ENCODE measurements at places on chromosomes 7 and 10.

DNA sequence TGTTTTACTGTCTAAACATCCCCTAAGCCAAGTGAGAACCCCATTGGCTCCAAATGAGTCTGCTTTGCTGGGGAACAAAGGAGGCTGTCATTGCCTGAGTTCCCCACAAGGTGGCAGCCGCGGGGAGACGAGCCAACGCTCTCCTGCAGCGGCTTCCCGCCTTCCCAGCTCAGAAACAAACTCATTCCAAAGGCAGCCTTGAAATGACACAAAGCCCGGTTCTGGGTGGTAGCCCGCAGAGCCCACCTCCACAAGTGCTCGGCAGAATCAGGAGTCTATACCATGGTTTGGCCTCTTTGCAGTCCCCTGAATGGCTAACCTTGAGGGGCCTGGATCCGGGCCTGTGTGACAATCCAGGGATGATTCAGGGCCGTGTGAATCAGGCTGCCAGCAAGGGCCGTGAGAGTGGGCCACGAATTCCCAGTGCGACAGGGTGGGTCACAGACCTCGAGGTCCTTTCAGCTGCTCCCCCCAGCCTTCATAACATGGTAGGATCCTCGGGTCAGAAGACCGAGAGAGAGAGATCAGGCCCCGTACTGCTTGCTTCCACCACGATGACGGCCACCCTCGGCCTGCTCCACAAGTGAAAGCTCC is 79.7 kb downstream of the DLG5 start:
- DNase-seq = peak; percentile 76

DNA sequence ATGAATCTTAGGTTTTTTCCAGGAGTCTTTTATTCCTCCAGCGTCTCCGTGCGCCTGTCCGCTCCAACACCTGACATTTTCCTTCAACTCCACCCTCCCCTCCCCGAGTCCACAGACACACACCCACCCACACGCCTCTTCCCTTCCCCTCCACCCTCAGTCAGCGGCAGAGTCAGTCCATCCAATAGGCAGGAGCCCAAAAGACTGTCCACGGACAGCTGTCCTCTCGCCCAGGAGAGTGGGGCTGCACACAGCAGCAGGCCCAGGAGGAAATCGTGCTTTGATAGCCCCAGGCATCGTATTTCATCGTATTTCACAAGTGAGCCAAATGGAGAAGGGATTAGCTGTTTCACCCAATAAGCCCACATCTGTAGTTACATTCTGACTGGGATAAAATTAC is 285.1 kb downstream of the ZEB1 start:
- DNase-seq = peak; percentile 62

DNA sequence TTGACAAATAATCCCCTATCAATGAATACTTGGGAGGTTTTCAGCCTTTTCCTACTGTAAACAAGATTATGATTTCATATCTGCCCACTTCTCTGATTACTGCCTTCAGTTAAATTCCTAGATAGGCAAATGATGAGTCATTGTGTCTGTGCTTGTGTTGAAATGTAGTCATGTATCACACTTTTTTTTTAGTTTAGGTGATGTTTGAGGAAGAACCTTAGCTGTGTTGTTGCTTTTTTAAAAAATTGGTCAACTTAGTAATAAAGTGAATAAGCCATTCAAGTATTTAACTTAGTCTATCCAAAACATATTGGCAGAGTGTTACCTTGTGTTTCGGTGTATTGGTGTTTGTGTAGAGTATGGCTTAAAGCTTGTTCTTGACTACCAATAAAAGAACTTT is 60.0 kb downstream of the WAC start:
- DNase-seq = peak; percentile 76

DNA sequence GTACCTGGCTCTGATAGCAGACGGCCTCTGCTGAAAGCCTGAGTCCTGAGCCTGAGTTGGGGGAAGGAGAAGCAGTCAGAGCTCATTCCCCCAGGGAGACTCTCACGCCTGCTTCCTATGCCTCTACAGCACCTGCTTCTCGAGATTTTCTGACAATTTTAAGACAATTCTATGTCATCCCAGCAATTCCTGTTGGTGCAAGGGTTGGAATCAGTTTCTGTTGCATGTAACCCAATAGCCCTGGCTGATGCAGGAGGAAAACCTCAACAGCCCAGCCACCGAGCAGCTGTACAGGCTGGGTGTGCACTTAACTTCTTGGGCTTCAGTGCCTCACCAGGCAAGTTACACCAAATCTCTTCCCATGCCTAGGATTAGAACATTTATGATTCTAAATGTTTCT is 134.7 kb downstream of the GLI3 start:
- no peak for DNase-seq

- DNase-seq = peak; percentile 63
Measured at GRCh38 chr7:112001091-112001826, 204.9 kb downstream of the DOCK4 start.

DNA sequence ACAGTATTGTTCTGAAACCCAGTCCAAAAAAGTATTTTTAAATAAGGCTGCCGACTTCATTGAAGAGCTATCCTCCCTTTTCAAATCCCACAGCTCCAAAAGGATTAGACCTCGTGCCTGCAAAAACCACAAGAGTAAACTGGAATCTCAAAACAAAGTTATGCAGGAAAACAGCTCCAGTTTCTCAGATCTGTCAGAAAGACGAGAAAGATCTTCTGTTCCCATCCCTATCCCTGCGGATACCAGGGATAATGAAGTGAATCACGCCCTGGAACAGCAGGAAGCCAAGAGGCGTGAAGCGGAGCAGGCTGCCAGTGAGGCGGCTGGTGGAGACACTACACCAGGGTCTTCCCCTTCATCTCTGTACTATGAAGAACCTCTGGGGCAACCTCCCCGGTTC is 12.6 kb downstream of the MYPN start:
- no peak for DNase-seq

GRCh38 chr7:91731976-91732375 is 148.5 kb downstream of the MTERF1 start:
- no peak for DNase-seq

DNA sequence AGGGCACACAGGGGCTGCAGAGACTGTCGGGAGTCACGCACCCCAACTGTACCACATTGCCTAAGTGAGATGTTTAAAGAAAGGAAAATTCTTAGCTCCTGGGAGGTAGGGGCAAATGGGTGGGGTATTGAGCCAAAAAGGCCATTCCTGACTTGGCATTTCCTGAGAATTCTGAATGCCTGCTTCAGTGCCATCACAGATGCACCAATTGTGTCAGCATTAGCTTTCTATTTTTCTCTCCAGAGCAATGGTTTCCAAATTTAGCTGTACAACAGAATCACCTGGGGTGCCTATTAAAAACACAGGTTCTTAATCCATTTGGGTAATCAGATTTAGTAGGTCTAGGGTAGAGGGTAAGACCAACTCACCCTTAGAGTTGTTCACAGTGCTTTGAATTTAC is 43.1 kb downstream of the LSMEM1 start:
- DNase-seq = no peak

DNA sequence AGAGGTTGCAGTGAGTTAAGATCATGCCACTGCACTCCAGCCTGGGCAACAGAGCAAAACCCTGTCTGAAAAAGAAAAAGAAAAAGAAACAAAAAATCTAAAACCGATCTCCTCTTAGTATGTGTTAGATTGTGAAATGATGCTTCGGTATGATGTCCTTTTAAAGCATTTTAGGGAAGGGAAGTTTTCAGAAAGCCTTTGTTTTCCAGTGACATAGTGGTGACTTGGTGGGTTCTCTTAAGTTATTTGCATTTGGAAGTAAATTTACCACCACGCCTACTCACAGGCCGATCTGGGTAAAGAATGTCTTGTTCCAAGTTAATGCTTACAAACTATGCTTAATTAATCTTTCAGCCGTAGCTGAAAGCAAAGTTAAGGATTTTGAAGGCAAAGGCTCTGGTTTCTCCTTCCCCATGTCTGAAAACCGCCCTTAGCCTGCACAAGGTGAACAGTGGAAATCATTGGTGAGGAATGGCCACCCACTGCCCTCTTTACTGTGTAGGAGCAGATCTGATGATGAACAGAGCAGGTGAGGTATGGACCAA is 10.7 kb downstream of the MTURN start:
- DNase-seq = no peak

- no peak for DNase-seq
Measured at GRCh38 chr10:94496646-94497045, 48.9 kb upstream of the HELLS start.

DNA sequence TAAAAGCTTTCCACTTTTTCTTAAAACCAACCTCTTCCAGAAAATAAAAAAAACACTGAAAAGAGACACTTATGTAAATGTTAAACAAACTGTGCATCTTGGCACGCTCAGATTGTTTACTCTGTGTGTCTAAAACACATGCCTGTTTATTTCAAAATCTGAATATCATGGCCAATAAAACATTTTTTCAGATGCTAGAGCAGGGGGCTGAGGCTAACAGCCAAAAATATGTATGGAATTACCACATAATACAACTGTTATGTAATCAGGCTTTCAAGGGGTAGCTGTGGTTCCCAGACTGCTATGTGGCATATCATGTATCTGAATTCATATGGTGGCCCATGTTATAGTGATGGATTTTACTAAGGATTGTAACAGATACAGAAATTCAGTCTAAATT is 130.4 kb downstream of the HIBADH start:
- peak; percentile 46 for DNase-seq

- DNase-seq = no peak
Measured at GRCh38 chr7:152597507-152597906, 78.4 kb downstream of the XRCC2 start.

DNA sequence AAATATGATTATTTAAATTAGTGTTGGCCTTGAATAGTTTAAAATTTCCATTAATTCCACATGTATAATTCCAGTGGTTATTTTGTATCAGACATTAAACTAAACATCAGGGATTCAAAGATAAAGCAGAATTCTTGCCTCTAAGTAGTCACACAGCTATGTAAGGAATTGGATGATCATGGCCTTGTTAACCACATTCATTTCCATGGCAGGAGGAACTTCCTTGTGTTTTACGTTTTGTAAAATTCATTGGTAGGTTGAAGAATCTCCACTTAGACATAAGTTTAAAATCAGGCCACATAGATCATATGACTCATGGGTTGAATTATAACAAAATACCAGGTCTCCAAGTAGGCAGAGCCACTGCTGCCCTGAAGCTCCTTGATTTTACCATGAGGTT is 289.7 kb downstream of the PLXDC2 start:
- DNase-seq = no peak

- no peak for DNase-seq
Measured at GRCh38 chr10:29612657-29613056, 22.1 kb downstream of the SVIL start.

DNA sequence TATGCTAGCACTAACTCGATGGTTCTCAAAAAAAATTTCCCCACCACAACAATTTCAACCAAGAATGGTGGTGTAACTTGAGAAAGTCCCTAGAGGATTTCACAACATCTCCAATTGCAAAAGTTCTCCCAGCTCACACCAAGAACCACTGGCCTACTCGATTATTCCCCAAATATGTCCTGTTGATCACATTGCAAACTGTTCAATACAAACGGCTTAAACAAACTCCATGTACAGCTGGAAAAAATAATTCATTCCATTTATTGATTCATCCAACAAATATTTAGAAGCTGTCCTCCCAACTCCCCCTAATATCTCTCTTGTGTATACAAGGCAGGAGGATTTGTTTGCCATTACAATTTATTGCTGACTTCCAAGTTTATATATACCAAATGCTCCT is 19.1 kb downstream of the TMEM176B start:
- DNase-seq = no peak

- no peak for DNase-seq
Measured at GRCh38 chr10:61389887-61390286, 63.3 kb downstream of the TMEM26 start.

- no peak for DNase-seq
Measured at GRCh38 chr10:131862548-131862947, 38.3 kb upstream of the PPP2R2D start.

- DNase-seq = no peak
Measured at GRCh38 chr7:155568842-155569494, 22.6 kb upstream of the CNPY1 start.

DNA sequence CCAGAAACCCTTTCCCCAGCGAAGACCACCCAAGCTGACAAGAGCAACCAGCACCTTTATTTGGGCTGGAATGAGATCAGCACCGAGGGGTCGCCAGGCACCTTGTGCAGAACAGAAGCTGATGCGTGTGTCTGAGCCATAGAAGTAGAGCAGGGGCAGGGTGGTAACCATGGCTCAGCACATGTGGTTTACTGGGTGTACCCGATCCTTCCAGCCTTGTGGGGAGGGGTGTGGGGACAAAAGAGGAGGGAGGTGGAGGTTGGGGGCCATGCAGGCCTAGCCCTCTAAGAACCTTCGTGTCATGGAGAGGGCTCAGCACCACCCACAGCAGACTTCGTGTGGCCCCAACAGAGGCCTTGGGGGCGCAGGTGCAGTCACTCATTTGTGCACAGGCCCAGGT is 84.0 kb upstream of the GTF2I start:
- no peak for DNase-seq

DNA sequence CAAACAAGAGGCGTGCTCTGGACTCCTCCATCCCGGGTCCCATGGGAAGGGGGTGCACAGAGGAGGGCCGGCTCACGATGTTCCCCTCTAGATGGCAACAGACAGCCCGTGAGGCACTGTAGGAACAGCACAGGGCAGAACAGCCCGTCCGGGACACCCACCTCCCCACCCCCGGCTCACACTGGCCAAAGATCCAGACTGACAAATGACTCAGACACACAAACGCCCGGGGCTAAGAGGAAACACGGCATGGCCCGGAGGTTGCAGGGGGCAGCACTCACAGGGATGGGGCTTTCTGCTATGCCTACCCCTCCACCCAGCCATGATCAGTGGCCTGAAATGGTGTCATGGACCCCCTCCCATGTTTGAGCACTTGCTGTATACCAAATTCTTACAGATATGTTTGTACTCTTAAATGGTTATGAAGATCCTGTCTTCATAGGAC is 4.9 kb upstream of the ELN start:
- DNase-seq = peak; percentile 89

DNA sequence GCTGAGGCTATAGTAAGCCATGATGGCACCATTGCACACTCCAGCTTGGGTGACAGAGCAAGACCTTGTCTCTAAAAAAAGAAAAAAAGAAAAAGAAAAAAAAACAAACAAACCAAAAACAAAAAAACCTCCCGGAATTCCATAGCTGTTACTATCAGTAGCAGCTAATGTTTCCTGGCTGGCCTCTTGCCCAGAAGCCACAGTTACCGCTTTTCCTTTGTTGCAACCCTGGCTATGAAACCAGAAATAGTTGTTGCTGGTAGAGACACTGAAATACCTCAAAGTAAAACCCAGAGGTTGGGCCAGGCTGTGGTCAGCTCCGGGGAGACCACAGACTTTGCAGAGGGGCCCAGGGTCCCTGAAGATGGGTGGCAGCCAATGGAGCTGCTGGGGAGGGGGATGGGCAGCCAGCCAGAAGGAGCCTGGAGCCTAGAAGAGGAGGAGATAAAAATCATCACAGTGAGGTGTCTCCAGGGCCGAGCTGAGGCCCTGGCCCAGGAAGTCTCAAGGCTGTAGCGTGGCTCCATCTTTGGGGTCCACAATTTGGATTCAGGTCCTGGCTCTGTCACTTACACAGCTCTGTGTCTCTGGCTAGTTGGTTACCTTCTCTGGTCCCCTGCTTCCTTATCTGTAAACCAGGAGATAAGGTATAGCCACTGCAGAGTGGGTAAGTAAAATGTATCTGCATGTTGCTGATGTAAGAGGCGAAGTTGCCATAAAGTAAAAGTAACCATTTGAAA is 3.4 kb upstream of the CHST12 start:
- DNase-seq = peak; percentile 98
